ENCODE measurements at places on chromosomes 11 and 22.
A peak's percentile ranks its signal among the peaks of the same experiment; 100 is the strongest.

GRCh38 chr11:75369560-75370255 is 18.2 kb upstream of the ARRB1 start:
- DNase-seq = no peak

- peak; percentile 58 for DNase-seq
Observed at GRCh38 chr11:59142530-59143507, at the start of gene FAM111A. Gene FAM111A, plus strand, starts transcription at chr11:59142856. Its CDS starts 6,017 bp downstream, at chr11:59148873.

- no peak for DNase-seq
Observed at GRCh38 chr11:58926695-58927094, 12.6 kb upstream of the GLYATL1 start.

DNA sequence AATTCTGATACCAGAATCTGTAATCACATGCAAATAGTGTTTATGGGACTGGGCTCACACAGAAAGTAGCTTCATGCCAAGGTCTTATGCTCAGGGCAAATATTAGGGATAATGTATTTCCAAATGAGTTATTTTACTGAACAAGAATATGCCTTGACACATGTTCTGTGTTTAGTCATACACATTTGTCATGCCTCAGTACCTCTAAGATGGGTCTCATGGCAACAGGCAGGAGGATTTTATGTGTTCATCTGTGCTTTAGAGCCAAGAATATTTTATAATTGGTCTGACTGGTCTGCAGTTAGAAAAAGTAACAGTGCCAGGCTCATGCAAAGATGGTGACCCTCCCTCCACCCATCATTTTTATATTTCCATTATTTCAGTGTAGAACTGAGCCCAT is 49.1 kb downstream of the JAM3 start:
- no peak for DNase-seq

DNA sequence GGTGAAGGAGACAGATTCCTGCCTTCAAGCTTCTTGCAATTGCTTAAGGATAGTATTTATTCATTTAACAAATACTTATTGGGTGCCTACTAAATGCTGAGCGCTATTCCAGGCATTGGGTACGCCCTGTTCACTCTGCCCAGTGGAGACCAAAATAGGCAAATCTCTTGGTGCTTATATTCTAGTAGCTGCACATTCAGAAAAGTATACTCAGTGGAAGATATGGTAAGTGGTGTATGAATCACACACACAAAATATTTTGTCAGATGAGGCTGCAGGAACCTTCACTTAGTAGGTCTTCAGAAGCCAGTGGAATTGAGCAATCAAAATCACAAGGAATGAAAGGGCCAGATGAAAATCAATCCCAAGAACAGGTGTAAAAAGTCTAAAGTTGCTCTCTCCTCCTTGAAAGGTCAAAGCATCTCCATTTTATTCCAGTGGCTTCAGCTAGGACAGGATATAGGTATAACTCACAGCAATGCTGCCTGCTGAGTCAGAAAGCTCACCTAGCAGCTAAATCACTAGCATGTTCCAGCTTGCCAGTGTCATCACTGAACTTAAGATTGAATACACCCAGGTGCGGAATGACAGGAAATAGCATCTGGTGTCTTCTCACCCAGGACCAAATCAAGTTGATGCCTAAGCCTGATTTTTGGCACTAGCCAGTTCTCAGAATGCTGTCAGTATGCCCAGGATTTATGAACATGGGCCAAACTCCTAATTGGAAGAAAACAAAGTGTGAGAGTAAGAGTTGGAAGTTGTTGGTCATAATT is 83.9 kb downstream of the AMOTL1 start:
- DNase-seq = no peak

DNA sequence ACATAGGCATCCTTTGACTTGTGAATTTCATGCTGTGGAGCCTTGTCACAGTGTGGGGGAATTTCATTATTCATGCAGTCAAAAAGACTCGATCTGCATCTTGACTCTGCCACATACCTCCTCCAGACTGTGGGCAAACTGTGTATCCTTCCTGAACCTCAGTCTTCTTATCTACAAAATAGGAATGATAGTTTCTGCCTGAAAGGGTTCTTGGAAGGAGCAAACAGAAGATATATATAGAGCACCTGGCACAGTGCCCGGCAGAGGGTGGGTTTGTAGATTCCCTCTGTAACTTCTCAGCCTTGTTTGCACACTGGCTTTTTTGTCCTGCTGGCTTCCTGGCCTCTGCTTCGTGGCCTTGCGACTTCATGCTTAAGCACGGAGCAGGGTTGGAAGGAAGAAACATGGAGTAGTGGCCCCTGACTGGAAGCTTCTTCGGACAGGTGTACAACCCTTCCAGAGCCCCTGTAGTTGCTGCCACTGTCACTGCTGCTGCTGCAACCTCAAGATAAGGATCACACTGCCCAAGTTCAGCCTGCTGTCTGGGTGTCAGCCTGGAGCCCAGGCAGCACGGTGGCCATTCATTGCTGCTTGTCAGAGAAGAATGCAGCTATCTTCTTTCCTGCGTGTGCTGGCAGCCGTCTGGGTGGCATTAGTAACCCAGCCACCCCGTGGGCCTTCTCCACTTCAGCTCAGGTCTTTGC is 106.4 kb downstream of the MICAL2 start:
- DNase-seq = no peak

DNA sequence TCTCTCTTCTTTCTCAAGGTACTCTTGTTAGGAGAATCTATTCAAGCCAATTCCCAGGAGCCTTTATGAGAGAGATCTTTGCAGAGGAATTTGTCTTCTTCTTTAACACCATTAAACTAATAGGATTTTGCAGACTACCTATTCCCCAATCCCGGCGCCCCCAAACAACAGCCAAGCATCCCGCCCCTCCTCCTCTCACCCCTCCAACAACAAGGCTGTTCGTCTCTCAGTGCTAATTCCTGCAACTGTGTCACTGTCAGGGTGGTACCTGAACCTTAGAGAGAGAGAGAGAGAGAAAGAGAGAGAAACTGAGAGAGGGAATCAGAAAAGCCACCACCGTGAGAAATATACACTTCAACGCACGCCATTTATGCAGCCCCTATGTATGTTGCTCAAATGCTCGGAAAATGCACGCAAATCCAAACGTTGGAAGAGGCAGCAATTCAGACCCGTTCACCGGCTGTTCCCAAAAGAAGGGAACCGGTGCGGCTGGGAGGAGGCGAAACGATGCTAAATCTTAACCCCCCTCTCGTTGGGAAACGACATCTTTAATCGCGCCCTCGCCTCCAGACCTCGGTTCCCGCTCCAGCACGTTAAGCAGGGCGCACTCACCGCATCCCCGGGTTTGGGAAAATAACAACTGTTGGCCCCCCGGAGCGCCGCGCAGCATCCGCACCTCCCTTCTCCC is 961 bp downstream of the KCNA4 start:
- no peak for DNase-seq

- DNase-seq = no peak
Observed at GRCh38 chr11:110337570-110338193, 41.3 kb upstream of the RDX start.

GRCh38 chr11:115961159-115962003 is 457.2 kb upstream of the CADM1 start:
- DNase-seq = no peak

DNA sequence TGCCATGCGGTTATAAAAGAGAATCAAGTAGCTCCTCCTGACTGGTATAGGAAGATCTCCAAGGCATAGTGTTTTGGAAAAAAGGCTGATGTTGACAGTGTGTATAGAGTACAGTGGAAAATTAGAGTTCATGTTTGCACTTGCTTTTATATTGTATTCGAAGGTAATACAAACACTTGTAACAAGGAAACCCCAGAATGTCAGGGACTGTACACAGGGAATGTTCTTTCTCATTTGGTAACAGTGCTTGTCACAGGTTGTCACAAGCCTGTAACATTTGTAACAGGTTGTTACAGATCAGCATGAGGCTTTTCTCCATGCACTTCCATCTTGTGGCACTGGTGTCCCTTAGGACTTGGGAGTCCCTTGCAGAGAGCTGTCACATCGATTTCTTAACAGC is 64.0 kb downstream of the GRK3 start:
- DNase-seq = no peak

DNA sequence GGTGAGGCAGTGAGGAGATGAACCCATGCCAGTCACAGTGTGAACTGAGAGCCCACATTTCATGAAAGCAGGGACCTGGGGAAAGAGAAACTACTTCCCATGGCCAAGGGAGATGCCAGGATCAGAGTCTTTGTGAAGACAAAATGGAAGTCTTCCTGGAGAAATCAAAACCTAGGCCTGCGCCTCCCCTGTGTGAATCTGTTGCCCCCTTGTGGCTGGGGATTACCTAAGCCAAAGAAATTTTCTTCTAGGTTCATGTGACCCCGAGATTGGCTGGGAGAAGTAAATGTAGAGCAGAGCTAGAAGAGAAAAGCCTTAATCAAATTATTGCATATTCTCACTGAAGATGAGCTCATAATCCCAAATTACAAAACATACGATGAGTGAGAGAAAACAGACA is 1075.3 kb downstream of the TBC1D22A start:
- DNase-seq = no peak

GRCh38 chr11:123325533-123325932 is 104.5 kb upstream of the GRAMD1B start:
- DNase-seq = no peak

DNA sequence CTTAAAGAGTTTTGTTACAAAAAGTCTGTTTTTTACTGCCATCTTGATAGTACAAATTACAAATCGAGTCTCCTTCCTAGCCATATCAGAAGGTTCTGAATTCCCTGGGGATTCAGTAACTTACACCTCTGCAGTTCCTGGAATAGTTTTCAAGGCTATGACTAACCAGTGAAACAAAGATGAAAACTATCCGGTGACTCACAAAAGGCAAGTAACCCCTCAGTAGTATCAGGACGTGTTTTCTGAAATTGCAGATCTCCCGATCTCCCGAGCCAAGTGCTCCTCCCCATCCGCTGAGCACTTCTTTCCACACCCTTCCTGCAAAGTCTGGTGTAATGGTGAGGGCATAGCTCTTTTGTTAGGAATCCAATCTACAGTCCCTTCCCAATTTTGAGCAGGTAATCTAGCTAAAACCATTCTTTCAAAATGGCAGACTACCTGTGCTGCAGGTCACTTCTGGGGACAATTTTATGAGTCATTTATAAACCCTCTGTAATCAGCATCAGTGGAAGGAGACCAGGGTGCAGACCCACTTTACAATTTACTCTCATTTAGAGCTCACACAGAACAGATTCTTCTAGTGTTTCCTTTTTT is 7.7 kb downstream of the E2F8 start:
- DNase-seq = no peak

DNA sequence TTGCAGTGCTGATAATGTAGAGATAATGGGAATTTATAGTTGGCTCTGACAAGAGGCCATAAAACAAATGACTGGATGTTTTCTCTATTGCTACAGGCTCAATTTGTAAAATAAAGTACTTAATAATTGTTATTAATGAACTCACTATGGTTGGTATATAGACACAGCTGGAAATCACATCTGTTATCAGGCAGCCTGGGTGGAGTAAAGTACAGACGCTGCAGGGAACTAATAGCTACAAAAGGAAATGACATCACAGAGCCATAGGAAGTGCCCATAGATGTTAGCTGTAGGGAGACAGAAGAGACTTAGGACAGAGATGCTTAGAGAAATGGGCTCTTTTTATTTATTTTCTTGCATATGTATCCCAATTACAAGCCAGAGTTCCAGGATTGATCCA is 81.0 kb upstream of the SNX19 start:
- DNase-seq = no peak

GRCh38 chr11:118628432-118628831 is 21.0 kb downstream of the PHLDB1 start:
- DNase-seq = no peak

GRCh38 chr11:17116117-17116516 is 38.6 kb upstream of the RPS13 start:
- DNase-seq = no peak

DNA sequence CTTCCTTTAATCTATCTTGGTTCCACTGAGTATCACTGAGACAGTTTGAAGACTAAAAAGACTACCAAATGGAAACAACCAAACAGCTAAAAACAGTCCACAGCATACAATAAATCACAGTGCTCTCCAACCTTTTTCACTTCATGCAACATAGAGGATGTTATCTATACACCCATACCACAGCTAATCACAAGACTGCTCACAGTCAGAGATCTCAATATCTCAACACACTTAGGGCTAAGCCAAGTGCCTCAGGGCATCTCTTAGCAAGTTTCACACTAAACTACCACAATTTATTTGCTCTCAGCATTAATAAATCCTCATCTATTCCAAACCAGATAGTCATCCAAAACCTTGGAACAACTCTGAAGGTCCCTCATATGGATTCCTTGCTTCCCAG is 129.4 kb downstream of the SBF2 start:
- DNase-seq = no peak

- DNase-seq = no peak
Observed at GRCh38 chr22:41709341-41709740, 10.0 kb downstream of the MEI1 start.

GRCh38 chr11:19656140-19656541 is 56.5 kb upstream of the NAV2 start:
- DNase-seq = no peak

GRCh38 chr11:109604481-109605400 is 182.8 kb downstream of the C11orf87 start:
- DNase-seq = no peak

DNA sequence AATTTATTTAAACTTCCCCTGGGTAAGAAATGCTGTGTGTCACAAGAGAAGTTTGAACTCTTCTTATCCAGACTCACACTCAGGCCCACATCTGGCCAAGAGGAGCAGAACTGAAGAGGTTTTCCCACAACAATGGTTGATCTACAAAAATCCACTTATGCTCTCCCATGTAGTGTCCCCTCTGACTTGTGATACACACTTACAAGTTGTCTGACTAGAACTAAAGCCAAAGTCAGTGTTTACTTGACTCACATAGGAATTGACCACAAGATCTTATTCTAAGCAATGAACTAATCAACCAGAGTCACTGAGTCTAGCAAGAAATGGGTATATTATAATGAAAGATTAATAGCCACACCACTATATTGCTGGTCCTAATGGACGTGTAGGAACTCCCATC is 133.0 kb downstream of the ATG16L2 start:
- no peak for DNase-seq

DNA sequence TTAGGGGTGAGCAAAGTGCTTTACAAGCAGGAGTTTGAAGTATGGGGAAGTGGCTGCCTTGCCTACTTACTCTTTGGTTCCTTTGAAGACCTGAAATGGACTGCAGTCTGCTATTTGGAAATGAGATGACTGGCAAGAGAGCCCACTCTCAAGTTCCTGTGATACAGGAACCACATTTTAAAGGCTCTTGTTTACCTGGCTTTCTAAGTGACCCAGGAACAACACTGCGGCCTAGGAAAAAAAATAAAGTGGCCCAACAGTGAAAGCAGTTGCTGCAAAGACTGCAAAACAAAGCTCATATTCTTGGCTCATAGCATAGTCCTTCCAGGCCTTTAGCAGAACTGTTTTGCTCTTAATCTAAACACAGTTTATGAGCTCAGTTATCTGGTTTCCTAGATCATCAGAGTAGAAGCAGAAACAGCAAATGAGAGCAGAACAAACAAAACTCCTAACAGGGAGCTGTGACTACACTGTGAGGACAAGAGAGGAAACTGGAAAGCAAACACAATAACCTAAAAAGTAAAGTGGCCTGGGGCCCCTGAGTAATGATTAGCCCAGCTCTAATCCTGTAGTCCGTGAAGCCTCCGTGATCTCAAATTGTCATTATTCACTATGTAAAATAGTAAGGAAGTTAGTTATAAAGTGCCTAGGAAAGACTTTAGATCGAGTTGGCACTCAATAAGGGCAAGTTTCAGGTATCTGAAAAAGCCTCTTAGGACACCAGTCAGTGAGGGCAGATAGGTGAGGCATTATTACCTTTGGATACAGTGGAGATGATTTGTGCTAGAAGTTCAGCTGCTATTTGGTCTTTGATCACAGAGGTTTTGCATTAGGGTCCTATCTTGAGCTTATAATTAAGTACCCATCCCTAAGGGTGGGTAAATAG is 11.5 kb downstream of the CCDC117 start:
- no peak for DNase-seq

GRCh38 chr11:114116800-114117199 is 57.3 kb downstream of the ZBTB16 start:
- DNase-seq = no peak

Data from stimulated activated CD4-positive, alpha-beta T cell treated with anti-CD3 and anti-CD28 coated beads, TNF-alpha, amount 100 ng/mL, for 48 hours (primary cell).